AG04450 (cell line): ENCODE measurements at places on chromosomes 6 and 20.

DNA sequence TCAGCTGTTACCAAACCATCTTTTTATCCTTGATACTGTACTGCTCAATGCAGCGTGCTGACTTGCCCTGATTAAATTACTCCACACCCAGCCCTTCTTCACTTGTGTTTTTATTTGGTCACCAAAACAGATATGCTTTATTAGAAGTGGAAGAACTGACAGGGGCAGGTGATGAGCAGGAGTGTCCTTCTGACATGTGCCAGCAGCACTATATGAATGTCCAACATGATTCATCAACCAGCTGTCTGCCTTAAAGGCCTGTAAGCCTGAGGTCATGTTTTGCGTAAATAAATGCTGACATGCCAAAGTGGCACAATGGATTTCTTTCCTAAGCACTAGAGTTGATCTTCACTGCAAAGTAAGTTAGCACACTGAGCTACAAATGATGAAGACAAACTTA lies 15.4 kb downstream of the POPDC3 start:
- DNase-seq = no peak

- DNase-seq = no peak
Observed at GRCh38 chr6:118324116-118324515, 224.0 kb upstream of the PLN start.

DNA sequence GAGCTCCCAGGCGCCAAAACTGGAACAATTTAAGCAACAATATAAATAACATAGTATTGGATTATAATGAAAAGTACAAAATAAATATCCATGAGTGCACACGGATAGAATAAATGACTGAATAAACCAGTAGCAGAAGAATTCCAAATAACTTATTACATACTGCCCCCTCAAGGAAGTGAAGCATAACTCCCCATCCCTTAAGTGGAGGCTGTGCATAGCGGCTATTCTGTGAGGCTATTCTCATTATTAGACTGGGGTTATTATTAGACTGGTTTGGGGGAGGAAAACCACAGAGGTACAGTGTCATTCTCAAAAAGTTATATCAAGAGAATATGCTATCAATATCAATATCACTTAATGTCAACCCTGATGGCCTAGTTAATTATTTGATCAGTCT lies 94.4 kb upstream of the SIRPA start:
- DNase-seq = no peak

DNA sequence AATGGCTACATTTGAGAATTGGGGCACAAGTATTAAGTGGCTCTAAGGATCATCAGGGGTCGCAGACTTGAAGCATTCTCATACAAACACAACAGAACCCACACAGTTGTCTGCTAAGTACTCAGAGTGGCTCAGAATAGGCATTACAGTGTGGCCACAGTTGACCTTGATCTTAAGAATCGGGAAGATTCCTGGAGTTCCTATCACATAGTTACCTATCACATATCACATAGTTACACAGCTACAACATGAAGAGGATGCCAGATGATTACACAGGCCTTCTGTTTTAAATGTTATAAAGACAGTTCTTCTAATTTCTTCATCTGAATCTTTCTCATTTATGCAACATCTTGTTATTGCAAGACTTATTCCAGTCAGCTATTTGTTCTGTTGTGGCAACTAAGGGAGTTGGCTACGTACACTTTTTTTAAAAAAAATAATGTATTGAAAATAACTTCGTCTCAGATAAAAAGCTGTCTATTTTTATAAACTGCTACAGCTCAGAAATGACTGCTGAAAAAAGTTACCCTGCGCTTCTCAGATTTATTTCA lies 129.0 kb downstream of the REV3L start:
- peak; percentile 1 for DNase-seq

GRCh38 chr6:45420083-45420908 lies 42.6 kb upstream of the SUPT3H start:
- DNase-seq = no peak

DNA sequence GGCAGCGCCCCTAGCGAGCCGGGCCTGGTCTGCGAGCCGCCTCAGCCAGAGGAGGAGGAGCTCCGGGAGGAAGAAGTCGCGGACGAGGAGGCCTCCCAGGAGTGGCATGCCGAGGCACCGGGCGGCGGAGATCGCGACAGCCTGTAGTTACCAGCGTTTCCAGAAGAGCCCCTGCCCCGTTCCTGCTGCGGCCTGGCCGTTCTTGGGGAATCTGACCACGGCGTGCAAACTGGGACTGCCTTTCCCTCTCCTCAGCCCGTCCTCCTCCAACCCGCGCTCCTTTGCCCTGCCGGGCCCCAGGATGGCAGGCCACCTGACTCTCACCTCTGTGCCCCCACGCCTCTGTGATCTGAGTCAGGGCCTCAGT lies 802 bp downstream of the HDGFL1 start:
- no peak for DNase-seq
